ENCODE measurements at places on chromosomes 7 and 10.

DNA sequence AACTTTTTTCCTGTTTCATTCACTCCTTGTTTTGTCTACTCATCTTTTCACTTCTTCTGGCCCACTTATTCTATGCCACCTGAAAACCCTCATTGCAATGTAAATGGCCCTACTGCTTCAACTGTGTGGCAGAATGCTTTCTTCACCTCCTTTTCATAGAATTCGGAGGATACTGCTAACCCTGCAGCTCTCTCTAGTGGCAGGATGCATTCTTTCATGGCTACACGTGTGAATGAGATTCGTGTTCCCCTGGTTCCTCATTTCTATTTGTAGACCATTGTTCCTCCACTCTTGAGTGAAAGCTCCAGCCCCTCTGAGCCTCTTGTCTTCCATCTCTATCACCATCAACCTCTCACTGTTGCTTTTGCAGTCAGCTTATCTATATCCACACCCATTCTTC lies 20.9 kb upstream of the CYP26C1 start:
- peak; percentile 64 for DNase-seq

DNA sequence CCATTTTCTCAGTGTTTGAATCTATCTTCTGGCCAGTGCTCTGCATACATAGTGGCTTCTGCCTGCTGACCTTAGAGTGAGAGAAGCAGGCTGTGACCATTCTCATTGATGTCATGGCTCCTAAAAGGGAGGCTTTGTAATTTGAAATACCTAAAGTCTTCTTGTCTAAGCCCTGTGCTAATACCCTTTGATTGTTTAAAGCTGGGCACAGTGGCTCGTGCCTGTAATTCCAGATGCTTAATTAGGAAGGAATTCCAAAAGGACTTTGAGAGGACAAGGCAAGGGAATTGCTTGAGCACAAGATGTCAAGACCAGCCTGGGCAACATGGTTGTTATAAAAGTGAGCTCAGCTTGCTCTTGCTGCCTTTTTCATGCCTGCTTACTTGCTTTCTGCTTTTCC lies 81.7 kb downstream of the APBB1IP start:
- DNase-seq, result no peak

DNA sequence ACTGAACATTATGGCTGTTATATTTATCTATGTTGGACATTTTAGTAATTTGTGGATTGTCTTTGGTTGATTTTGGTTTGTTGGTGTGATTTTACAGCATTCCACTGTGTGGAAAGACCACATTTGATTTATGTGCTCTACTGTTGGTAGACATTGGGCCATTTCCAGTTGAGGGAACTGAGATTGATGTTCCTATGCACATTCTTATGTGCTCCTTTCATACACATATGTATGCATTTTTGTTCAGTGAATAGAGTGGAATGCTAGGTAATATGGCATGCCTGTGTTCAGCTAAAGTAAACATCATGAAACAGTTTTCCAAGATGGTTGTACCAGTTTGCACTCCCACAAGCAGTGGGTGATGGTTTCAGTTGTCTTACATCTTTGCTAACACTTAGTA lies 15.1 kb downstream of the CACNB2 start:
- DNase-seq, result no peak

DNA sequence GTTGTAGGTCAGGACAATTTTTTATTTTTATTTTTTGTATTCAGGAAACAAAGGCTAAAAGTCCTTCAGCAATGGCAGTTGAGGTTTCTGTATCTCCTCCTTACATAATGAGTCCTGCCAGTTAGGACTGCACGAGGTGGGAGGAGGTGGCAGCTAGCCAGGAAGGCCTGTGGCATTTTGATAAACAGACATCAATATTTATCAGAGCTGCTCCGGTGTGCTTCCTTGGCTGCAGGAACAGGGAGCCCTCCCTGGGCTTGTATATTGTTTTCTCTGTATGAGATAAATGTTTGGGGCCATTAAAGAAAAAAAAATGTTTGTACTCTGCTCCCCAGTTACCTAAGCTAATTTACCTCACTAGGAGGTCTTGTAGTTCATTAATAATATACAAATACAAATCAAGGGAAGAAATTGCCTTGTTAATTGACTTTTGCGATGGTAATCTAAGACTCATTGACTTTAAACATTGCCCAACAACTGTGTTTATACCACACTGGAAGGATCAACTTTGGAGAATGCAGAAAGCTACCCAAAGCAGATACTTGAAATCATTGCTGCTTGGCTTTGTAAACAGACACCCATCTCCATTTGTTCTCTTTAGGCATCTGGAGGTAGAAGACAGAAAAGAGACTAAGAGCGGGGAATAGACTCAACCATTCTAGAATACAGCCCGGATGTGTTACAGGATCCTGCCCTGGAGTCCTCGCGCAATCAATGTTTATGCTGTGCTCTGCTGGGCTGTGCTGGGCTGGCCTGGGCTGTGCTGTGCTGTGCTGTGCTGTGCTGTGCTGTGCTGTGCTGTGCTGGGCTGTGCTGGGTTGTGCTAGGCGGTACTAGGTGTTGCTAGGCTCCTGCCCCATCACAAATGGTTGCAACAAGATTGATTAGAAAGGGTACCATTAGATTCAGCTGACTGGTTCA lies 36.5 kb upstream of the PDZD8 start:
- no peak for DNase-seq

GRCh38 chr10:76547352-76547972 lies 1090.1 kb downstream of the KCNMA1 start:
- DNase-seq, result peak; percentile 89

GRCh38 chr7:109479388-109479787 lies 909.7 kb downstream of the DNAJB9 start:
- peak; percentile 0 for DNase-seq

DNA sequence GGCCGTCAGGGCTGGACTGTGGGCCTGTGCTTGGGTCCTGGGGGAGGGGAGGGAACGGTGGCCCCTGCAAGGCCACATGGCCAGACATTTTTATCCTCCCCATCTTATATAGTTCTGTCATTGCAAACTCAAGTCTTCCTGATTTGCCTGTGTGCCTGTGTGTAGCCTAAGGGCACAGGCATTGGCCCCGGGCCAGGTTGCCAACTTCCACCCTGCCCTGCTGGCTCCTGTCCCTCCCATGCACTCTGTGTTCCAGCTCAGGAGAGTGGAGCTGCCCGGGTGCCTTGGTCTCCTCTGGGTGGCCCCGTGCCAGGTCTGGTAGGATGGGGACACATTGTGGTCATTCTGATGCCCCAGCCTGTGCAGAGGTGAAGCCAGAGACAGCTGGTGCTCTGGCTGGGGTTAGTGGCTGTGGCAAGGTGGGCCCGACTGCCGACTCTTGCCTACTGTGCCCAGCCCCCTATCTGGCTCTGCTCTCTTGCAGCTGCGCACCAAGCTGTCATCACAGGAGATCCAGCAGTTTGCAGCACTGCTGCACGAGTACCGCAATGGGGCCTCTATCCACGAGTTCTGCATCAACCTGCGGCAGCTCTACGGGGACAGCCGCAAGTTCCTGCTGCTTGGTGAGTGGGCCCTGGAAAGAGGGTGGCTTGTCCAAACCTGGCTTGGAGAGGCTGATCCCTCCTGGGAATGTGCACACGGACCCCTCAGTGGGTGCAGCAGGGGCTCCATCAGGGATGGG lies 14.8 kb downstream of the NACAD start:
- DNase-seq, result no peak

DNA sequence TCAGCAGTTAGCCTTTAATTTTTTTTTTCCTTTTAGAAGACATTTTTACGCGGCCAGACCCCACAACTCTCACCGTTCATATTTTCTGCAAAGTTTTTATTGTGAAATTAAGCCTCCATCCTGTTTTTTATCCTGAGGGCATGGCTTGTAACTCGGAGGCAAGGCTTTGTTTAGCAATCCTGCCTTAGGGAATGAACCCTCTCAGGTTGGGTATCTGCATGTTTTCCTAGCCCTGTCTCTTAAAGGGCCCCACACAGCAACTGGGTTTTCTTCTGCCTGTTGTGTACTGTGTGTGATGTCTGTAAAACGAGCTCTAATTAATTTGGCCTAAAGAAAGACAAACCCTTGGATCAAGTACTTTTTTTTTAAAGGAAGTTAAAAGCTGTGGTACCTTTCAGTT lies 130.2 kb upstream of the COBL start:
- DNase-seq, result no peak

- DNase-seq, result no peak
Measured at GRCh38 chr10:11144626-11145494, 127.2 kb downstream of the CELF2 start.

GRCh38 chr10:62049624-62050345 lies 148.3 kb downstream of the ARID5B start:
- DNase-seq, result peak; percentile 39

DNA sequence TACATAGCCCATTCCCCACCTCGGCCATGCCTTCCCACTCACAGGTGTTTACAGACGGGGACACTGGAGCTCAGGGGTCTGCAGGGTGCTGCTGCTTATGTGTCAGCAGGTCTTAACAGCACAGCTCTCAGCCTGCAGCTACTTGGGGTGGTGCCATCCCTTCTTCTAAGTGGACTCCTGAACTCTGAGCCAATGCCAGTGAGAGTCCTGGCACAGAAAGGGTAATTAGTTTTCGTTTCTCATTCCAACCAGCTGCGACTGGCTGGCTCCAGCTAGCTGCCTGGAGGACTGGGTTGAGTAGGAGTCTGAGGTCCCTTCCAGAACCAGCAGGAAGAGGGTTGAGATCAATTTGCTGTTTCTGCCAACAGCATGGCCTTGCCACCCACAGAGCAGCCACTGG lies 88.3 kb upstream of the AGK start:
- DNase-seq, result no peak

DNA sequence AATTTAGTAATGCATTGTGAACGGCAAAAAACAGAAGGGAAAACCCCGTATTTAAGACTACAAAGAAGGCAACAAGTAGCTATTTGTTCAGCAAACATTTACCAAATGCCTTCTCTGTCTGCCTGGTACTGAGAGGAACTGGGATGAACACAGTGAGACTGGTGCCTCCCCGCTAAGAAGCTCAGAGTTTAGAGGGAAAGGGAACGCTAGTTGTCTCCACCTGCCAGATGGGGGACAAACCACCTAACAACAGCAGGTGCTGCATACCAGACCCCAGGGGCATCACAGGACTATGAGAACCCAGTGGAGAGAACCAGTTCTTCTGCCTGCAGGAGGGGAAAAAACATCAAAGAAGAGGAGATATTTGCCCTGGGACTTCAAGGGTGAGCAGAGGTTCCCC lies 147.1 kb downstream of the SLC25A13 start:
- no peak for DNase-seq

DNA sequence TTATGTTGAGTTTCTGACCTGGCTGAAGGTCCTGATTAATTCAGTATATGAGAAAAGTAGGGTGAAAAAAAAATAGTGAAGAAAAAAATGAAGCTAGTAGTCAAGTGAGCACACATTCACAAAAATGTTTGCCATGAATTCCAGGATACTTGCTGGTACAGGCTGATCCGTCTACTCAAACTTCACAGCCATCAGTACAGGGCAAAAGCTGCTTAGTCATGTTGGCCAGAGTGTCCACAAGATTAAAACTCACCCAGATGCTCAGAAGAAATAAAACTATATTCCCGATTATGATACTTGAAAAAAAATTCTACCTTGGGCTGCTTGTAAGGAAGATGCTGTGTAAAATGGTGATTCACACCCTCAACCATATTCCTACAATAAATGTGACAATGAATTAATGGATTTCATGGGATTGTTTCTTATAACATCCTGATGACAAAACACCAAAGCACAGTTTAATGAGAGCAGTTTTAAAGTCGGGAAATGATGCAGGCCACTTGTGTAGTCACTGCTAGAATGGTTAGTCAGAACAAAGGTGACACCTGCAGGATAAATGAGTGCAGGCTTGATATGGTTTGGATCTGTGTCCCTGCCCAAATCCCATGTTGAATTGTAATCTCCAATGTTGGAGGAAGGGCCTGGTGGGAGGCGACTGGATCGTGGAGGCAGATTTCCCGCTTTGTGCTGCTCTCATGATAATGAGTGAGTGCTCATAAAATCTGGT lies 49.2 kb upstream of the ANKRD1 start:
- DNase-seq, result peak; percentile 78

- peak; percentile 73 for DNase-seq
Measured at GRCh38 chr7:20199015-20199737, 18.0 kb downstream of the MACC1 start.

GRCh38 chr7:73572767-73573186 lies 5.6 kb downstream of the TBL2 start:
- DNase-seq, result no peak

GRCh38 chr10:87559392-87559791 lies 54.7 kb downstream of the MINPP1 start:
- DNase-seq, result no peak

GRCh38 chr7:120955577-120956149 lies 5.1 kb downstream of the ING3 start:
- no peak for DNase-seq

DNA sequence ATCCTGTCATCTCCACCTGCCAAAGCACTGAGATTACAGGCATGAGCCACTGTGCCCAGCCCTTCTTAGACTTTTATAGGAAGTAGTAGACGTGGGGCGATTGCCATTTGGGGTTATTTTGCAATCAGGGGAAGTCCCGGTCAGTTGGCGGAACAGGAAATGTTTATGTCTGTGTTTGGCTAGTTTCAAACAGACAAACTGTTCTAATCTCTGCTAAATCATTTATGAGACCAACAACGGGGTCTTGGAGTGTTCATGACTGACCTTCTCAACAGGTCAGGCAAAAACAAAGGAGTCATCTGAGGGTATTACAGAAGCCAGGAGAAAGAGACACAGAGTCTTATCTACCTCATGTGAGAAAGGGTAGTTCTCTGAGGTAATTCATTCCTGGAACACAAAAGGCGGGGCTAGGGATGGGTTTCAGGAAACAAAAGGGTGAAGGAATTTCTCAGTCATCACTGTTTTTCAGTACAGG lies 6.6 kb upstream of the TPK1 start:
- peak; percentile 88 for DNase-seq

DNA sequence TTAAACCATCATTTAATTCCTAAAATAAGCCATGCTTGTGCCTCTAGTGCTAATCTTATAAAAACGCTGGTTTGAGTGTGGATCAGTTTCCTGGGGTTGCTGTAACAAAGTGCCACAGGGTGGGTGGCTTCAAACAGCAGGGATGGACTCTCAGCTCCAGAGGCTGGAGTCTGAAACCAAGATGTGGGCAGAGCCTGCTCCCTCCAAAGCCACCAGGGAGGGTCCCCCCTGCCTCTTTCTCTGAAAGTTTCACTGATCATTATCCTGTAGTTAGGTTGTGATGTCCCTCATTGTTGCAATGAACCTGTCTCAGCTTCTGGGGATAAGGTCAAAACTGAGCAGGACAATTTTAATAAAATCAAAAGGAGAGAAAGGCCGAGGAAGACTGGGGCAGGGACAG lies 251.9 kb upstream of the TCERG1L start:
- DNase-seq, result no peak

GRCh38 chr10:23065181-23065948 lies 30.0 kb upstream of the MSRB2 start:
- peak; percentile 85 for DNase-seq

DNA sequence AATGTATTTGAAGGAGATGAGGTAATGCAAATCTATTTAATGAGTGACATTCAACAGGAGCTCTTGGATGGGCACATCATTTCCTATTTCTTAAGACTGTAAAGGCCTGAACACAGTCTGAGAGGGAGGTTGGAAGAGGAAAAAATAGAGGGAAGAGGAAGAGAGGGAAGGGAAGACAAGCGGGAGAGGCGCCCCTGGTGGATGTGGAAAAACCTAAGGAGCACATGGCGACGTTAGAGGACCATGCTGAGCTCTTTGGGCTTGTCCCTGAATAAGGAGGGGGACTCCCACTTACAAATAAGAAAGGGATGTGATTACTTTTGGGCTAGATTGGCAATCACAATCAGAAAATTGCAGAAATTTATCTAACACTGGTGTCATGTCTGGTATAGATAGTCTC lies 19.6 kb downstream of the SUN3 start:
- no peak for DNase-seq
